Activated T-helper 2 cell treated with anti-CD3 and anti-CD28 coated beads, Interferon-gamma antibody, Interleukin-2, Interleukin-4, amounts not matched to agents 10 μg/mL and 5 μg/mL and 100 μg/mL, durations not matched to agents 14 hours and 24 hours and 36 hours (primary cell): ENCODE measurements at places on chromosomes 6 and 20. TPM values are rescaled to one million over a fixed set of nuclear protein-coding genes. Genes with fewer than 3 reads are reported as not detected.

GRCh38 chr6:133774356-133774755 lies 114.6 kb upstream of the TCF21 start:
- H3K36me3 ChIP-seq = no peaks in the 10 kb centered on the region
- peaks cover 7% of the 10 kb centered on the region for H3K4me1 ChIP-seq
- no peak overlapping the region for H3K27ac ChIP-seq
- H3K4me3 ChIP-seq = no peak overlapping the region

DNA sequence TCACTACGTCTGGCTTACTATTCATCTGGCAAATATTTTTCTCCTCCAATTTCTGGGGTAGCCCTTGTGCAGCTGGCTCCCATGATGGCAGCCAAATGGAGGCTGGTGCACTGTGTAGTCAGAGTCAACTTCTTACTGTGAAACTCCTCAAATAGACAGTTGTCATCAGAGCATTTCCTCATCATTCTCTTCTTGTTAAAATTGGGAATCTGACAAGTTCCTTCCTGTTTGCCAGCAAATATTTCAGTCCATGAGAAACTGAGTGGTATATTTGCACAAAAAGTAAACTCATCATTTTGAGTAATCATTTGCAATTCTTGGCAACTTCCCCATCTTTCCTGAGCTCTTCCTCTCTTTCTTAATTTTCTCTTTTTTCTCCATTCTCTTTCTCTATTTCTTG lies 394.9 kb upstream of the RGS17 start:
- no peaks in the 10 kb centered on the region for H3K36me3 ChIP-seq
- H3K4me1 ChIP-seq = no peaks in the 10 kb centered on the region
- H3K27me3 ChIP-seq = no peaks in the 10 kb centered on the region
- H3K4me3 ChIP-seq = no peak overlapping the region
- DNase-seq = no peak

DNA sequence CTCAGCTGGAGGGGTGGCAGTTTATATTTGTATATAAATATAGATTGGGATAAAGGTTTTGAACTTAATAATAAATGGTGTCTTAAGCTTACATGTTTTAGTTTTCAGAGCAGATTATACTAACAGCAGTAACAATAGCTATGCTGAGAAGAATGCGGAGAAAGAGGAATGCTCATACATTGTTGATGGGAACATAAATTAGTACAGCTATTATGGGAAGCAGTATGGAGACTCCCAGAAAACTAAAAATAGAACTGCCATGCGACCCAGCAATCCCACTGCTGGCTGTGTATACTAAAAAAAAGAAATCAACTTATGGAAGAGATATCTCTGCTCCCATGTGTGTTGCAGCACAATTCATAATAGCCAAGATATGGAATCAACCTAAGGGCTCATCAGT lies 127.9 kb downstream of the BCKDHB start:
- H3K27me3 ChIP-seq = no peaks in the 10 kb centered on the region
- no peak overlapping the region for H3K4me3 ChIP-seq
- peaks cover 2% of the 10 kb centered on the region for H3K36me3 ChIP-seq
- no peak overlapping the region for H3K27ac ChIP-seq
- peaks cover 1% of the 10 kb centered on the region for H3K4me1 ChIP-seq

DNAH8 gene
- total RNA-seq = 0.05 TPM in 1 of 2 replicates, not detected in the other

PCMT1 gene
- total RNA-seq = 112 TPM in 2 replicates

DNA sequence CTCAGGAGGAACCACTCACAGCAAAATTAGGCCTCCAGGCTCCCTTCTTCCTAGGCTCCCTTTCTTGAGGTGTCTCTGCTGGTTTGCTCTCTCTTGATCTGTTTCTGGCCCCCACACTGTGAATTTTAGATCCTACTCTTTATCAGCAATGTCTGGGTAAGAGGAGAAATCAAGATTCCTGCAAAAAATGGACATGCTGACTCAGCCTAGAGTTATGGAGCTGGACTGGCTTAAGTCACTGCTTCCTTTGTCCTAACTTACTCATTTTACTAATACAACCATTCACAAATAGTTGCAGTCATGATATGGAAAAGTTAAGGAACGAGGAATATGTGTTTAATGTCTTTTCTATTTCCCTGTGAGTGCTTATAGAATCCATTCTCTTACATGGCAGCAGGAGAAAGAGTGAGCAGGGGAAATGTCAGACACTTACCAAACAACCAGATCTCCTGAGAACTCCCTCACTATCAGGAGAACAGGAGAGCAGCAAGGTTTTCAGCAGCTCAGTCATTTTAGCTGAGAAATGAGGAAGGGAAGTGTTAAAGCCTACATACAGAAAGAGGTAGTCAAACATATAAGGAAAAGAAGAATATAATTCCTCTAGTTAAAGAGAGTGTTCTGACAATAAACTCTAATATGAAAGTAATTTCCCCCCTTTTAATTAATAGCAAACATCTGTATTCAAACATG lies 160.8 kb downstream of the PDE7B start:
- peaks cover 7% of the 10 kb centered on the region for H3K36me3 ChIP-seq
- no peak overlapping the region for H3K27ac ChIP-seq
- no peak for DNase-seq
- H3K4me3 ChIP-seq = no peak overlapping the region
- peaks cover 2% of the 10 kb centered on the region for H3K27me3 ChIP-seq

DNA sequence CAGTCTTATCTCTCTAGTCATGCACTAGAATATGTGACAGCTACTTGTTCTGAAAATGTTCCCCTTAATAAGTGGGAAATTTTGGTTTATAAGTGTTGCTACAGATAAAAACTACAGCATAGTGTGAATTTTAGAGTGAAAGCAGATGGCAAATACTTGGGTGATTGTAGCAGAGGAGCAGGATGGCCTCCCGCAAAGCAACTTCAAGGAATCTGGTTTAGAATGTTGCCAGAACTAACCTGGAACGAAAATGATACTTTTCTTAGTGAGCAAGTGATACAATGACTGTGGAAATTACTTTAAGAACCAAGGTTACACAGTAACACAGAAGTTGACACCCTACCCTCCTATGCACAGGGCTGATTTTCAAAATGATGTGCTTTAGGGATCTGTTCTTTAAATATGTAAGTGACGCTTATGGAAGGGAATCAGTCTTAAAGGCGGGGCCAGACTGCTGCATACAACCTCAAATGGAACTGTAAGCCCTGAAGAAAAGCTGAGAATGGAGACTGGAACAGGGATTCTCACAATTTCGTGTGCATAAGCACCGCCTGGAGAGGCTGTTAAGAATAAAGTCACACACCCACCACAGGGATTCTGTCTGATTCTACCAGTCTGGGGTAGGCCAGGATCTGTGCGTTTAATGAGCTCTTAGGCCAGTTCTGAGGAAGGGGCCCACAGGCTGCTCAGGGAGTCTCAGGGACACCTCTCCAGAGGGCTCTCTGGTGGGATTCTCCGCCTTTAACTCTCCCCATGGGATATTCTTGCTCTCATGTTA lies 97.9 kb downstream of the FYN start:
- DNase-seq = no peak
- H3K27me3 ChIP-seq = no peaks in the 10 kb centered on the region
- H3K36me3 ChIP-seq = peaks cover 75% of the 10 kb centered on the region
- H3K4me3 ChIP-seq = no peak overlapping the region
- H3K27ac ChIP-seq = peak overlapping the region; percentile 0

- no peaks in the 10 kb centered on the region for H3K36me3 ChIP-seq
- H3K27ac ChIP-seq = no peak overlapping the region
- peaks cover 4% of the 10 kb centered on the region for H3K27me3 ChIP-seq
- DNase-seq = no peak
- H3K4me3 ChIP-seq = no peak overlapping the region
- peaks cover 8% of the 10 kb centered on the region for H3K4me1 ChIP-seq
Measured at GRCh38 chr6:47631797-47632196, 66.6 kb upstream of the ADGRF4 start.

DNA sequence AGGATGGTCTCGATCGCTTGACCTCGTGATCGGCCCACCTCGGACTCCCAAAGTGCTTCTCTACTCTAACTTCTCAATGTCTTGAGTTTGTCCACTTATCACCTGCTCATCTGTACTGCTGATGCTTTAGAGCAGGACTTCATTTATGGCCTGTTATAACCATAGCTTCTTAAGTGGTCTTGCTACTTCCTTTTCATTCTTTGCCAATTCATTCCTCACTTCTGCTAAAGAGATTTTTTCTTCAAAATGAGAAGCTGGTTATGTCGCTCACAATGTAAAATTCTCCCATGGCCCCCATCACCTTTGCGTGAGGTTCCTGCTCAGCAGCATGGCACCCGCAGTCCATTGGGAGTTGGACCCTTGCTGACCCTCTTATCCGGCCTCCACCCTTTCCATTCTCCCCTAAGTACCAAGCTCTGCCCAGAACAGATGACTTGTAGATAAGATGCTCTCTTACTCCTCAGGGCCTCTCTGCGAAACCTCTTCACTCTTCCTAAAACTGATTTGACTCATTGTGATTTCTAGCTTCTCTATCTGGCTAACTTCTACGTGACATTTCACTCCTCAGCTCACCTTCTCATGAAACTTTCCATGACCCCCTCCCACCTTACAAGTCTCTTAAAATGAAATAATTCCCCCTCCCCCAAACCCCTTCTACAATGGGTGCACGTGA lies 13.9 kb upstream of the CD164 start:
- H3K27me3 ChIP-seq = no peaks in the 10 kb centered on the region
- H3K4me1 ChIP-seq = peaks cover 24% of the 10 kb centered on the region
- no peak for DNase-seq
- no peak overlapping the region for H3K4me3 ChIP-seq
- no peaks in the 10 kb centered on the region for H3K36me3 ChIP-seq
- no peak overlapping the region for H3K27ac ChIP-seq

- no peak overlapping the region for H3K4me3 ChIP-seq
- no peaks in the 10 kb centered on the region for H3K4me1 ChIP-seq
- H3K36me3 ChIP-seq = no peaks in the 10 kb centered on the region
- H3K27me3 ChIP-seq = no peaks in the 10 kb centered on the region
Measured at GRCh38 chr6:104332364-104332763, 527.4 kb downstream of the HACE1 start.

- H3K4me1 ChIP-seq = no peaks in the 10 kb centered on the region
- DNase-seq = no peak
- no peaks in the 10 kb centered on the region for H3K36me3 ChIP-seq
- H3K27me3 ChIP-seq = no peaks in the 10 kb centered on the region
Measured at GRCh38 chr6:11618533-11618932, 81.0 kb downstream of the TMEM170B start.

DNA sequence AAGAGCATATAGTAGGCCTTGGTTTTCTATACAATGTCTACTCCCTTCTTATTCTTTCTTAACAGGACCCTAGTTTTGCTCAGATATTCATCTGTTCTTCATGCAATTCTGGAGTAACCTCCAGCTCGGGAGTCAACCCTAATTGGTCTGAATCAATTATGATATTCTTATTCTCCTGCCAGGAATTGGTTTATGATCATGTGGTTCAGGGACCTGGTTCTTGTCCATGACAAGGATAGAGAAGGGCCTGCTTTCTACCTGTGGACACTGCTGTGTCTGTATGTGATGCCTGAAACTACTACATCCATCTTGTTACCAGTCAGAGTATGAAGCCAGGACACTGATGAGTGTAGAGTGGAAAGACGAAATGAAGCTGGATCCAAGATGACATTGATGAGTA lies 24.4 kb upstream of the FAM184A start:
- H3K27ac ChIP-seq = no peak overlapping the region
- H3K4me3 ChIP-seq = no peak overlapping the region
- no peaks in the 10 kb centered on the region for H3K36me3 ChIP-seq

GSTA3 gene
- not detected in 2 replicates for total RNA-seq

GRCh38 chr6:132733283-132733682 lies 19.4 kb upstream of the VNN1 start:
- H3K27ac ChIP-seq = no peak overlapping the region
- H3K27me3 ChIP-seq = no peaks in the 10 kb centered on the region
- no peak overlapping the region for H3K4me3 ChIP-seq
- DNase-seq = no peak
- peaks cover 24% of the 10 kb centered on the region for H3K4me1 ChIP-seq

PRL gene
- not detected in 2 replicates for total RNA-seq

DNA sequence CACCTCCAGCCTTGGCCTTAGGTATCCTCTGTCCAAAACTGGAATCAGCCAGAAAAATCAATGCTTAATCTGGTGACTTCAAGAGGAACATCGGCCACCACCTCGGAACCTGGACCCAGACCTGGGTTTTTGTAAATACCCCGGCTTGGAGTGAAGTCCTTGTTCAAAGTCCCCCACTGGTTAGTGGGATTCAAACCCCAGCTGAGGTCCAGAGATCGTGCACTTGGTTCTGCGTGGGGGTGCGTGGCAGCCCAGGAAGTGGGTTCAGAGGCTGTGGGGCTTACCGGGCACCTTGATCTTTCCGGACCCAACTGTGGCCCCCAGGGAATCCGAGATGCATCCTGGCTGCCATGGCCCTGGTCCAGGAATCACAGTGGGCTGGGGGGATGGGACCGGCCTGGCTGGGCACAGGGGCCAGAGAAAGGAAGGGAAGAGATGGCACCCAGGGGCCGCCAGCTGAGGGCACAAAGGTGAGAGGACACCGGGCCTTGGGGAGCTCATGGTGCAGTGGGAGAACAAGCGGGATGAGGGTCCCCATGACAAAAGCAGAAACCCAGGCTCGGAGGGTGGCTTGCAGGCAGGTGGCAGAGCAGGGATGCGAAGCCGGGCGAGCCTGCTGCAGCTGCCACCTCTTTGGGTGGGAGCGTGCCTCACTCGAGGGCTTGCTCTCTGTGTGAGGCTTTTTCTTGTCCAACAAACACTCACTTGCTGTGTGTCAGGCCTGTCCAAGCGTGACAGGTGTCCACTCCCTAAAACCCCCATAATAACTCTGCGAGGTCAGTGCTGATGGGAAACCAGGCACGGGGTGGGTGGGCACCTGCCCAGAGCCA lies 27.7 kb downstream of the ZBP1 start:
- H3K36me3 ChIP-seq = no peaks in the 10 kb centered on the region
- peaks cover 8% of the 10 kb centered on the region for H3K27me3 ChIP-seq
- no peak overlapping the region for H3K4me3 ChIP-seq

BPIFB6 gene
- total RNA-seq = not detected in 2 replicates

SIRPB2 gene
- total RNA-seq = not detected in 2 replicates

ANGPT4 gene
- not detected in 2 replicates for total RNA-seq

DNA sequence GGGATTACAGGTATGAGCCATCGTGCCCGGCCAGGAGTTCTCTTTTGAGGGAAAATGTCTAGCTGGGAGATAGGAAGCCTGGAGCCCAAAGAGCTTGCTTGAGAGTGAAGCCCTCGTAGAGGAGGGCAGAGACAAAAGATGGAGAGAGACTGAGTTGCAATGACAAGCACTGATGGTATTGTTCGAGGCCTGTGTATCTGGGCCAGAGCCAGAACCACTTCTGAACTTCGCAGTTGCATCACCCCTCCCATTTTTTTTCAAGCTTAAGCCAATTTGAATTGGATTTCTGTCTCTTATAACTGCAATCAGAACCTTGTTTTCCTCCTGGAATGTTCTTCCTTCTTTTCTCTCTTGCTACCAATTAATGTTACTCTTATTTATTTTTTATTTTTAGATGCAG lies 83.1 kb downstream of the KCNB1 start:
- H3K4me3 ChIP-seq = no peak overlapping the region
- no peaks in the 10 kb centered on the region for H3K36me3 ChIP-seq
- no peaks in the 10 kb centered on the region for H3K4me1 ChIP-seq
- no peak overlapping the region for H3K27ac ChIP-seq
